ENCODE measurements at places on chromosomes 1 and 21. TPM values are rescaled to one million over a fixed set of nuclear protein-coding genes. Genes with fewer than 3 reads are reported as not detected.

The FCGR1A gene
- total RNA-seq: 10.4 TPM

The KRTAP19-1 gene
- not detected for total RNA-seq

- no peak for DNase-seq
These were observed 4.3 kb downstream of the PAQR7 start for GRCh38 chr1:25871086-25871703.

DNA sequence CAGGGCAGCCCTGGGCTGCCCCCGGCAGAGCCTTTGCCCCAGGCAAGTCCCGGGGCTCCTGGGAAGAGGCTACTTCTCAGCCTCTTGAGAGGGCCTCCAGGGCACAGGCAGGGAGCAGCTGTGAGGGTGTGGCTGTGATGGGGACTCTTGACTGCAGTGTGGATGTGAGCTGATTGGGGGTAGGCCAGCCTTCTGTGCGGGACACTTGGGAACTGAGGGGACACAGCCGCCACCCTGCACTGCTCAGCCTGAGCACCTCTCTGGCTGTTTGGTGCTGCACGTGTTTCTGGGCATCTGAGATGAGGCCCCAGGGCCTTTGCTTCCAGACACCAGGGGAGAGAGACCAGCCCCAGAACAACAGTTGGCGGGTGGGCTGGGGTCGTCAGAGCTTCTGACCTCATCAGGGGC, 62.1 kb downstream of the SKI start:
- DNase-seq: no peak

- DNase-seq: no peak
These were observed 239.4 kb upstream of the POU3F1 start for GRCh38 chr1:38285807-38286530.

DNA sequence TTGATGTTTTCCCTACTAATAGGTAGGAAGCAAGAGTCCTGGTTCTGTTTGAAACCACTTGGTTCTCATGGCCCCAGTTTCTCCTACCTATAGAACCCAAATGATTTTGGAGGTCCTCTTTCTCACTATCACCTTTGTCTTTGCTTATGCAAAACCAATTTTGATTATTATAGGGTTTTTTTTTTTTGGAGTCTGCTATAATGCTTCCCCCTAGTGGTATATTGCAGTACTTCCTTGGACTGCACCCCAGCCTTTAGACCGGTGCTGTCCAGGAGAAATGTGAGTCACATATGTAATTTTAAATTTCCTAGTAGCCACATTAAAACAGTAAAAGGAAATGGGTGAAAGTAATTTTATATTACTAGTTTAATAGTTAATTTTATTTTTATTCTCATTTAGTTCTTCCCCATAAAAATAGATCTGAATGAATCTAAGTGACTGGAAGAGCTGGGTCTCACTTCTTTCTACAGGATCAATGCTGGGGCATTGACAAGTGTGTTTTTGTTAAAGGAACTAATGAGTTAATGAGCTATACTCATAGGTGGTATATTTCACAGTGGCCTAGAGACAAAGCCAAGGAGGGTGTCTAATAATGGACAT, 10.6 kb downstream of the FCMR start:
- no peak for DNase-seq

DNA sequence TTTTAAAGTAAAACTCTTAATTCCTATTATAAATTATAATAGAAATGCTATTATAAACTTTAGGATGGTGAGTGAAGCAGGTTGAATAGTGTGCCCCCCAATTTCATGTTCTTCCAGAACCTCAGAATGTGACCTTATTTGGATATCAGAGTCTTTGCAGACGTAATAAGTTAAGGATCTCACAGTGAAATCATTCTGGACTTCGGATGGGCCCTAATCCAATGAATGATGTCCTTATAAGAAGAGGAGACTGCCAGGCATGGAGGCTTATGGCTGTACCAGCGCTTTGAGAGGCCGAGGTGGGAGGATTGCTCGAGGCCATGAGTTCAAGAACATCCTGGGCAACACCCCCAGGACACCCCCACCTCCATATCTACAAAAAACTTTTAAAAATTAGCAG, 9.4 kb upstream of the MT1HL1 start:
- DNase-seq: no peak

- DNase-seq: no peak
These were observed 960 bp downstream of the MX2 start for GRCh38 chr21:41362605-41363369.

- no peak for DNase-seq
These were observed 13.4 kb upstream of the FTCD start for GRCh38 chr21:46168659-46169386.

- DNase-seq: no peak
These were observed 16.1 kb downstream of the EBNA1BP2 start for GRCh38 chr1:43156026-43156425.

All from urinary bladder (tissue), 4 donors.